WTC11 (cell line): ENCODE measurements at places on chromosomes 6 and 20. TPM values are rescaled to one million over a fixed set of nuclear protein-coding genes. Genes with fewer than 3 reads are reported as not detected.

IPCEF1 gene
- total RNA-seq = 0.25 to 1.3 TPM (median 1.2 TPM) in 3 replicates

MEP1A gene
- total RNA-seq = 0.09 TPM in 1 of 3 replicates, not detected in the others

BCAS4 gene
- 25.8 to 31.0 TPM (median 29.8 TPM) in 3 replicates for total RNA-seq

CRYBG1 gene
- total RNA-seq = 9.1 to 10.1 TPM (median 9.3 TPM) in 3 replicates

HDGFL1 gene
- total RNA-seq = not detected in 3 replicates

PDYN gene
- 0.14 to 0.28 TPM (median 0.21 TPM) in 3 replicates for total RNA-seq

GRCh38 chr20:62979876-62980373 lies 26.8 kb downstream of the BHLHE23 start:
- DNase-seq = no peak

- no peak for DNase-seq
Observed at GRCh38 chr6:109325400-109325801, 56.9 kb downstream of the CD164 start.

GRCh38 chr20:4664691-4665360 lies 56.9 kb upstream of the PRND start:
- DNase-seq = no peak

GRCh38 chr6:10759312-10759839 lies 11.8 kb downstream of the TMEM14B start:
- no peak for DNase-seq

- no peak for DNase-seq
Observed at GRCh38 chr20:5688431-5688972, 61.7 kb upstream of the SHLD1 start.

- DNase-seq = no peak
Observed at GRCh38 chr20:62980380-62980960, 26.3 kb downstream of the BHLHE23 start.

- DNase-seq = no peak
Observed at GRCh38 chr20:63029358-63030121, 22.8 kb upstream of the BHLHE23 start.

- DNase-seq = peak; percentile 45
Observed at GRCh38 chr6:3294921-3295871, 36.4 kb downstream of the PSMG4 start.

DNA sequence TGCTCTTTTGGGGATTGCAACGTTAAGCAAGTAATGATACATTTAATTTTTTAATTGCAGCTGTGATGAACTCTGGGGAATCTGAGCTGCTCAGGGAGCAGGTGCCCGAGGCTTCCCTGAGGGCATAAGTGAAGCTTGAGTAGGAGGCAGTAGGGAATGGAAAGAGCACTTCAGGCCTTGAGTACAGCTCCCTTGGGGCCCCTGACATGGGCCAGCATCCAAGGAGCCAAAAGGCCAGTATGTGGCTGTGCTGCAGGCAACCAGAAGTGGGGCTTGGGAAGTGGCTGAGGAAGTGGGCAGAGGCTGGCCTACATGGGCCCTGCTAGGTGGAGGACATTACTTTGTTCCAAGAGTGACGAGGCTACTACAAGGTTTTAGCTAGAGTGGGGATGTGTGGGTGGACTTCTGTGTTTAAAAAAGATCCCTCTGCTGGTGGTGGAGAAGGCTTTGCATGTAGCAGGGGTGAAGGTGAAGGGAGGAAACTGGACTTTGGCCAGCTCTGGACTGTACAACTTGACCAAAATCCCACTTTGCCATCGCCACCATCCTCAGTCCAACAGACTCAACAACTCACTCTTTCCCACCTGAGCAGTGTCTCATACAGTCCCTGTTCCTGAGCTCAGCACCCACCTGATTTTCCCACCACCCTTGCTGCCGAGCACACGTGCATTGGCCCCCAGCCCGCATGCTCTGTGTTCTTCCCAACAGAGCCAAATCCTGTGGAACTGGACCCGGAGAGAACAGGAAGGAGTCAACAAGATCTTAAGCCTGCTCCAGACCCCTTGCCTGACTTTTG lies 10.9 kb upstream of the ZNF831 start:
- DNase-seq = no peak

DNA sequence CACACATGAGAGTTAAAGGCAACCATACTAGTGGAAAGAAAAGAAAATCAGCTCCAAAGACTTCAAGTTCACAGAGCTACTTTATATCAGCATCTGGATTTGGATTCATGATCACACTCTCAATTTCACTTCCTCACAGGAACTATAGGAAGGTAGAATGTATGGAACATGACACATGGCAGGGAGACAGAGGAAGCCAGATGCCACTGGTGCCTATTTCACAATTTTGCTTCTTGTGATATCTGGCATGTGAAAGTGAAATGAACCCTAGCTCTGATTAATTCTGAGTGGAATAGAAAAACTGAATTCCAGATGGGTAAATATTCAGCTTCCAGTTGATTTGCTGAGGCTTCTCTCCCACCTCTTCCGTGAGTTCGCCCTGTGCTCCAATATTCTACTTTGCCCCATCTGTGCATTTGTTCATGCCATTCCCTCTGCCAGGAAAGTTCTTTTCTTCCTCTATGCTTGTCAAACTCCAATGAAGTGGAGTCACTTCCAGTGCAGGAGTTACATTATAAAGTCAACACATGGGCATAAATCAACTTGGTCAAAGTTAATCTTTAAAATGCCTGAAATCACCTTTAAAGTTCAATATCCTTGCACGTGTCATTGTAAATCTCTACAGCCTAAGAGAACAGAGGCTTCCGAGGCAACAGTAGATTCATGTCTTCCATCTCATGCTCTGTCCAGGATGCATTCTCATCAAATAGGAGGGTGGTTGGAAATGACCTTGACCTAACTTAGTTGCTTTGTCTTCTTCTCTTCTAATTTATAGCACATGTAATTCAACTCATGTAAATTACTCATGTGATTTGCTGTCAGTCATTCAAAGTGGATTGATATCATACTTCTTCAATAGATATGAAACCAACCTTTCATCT lies 275.3 kb downstream of the HIVEP2 start:
- DNase-seq = no peak

DNA sequence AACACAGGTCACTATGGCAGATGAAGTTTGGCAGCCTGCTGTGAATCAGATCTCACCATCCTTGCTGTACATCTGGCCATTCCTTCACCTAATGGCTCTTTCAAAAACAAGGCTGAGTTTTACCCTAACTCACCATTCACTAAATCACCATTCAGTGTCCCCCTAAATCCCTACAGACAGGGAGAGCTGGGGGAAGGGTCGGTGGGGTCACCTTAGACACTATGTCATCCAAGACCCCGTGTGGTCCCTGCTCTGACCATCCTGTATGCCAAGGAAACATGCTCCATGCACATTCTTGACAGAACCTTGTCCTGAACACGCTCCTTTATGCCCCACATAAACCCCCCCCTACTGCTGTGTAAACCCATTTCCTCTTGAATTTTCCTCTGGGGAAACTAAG lies 31.8 kb upstream of the IL17A start:
- no peak for DNase-seq

DNA sequence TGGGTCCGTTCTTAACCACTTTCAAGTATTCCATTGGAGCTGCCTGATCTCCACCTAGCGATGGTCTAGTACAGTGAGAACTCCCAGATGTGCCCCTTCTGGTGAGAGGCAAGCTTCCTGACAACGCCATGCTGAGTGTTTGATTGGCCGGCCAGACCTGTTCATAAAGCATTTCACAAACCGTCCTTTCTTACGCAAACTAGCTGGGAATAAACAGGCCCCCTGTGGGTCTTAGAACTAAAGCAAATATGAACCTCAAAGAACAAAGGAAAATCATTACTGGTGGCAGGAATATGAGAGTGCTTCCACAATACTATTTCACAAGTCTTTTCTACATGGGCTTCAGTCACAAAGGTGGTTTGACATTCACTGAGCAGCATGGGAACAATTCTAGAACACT lies 15.6 kb upstream of the GCNT2 start:
- no peak for DNase-seq

DNA sequence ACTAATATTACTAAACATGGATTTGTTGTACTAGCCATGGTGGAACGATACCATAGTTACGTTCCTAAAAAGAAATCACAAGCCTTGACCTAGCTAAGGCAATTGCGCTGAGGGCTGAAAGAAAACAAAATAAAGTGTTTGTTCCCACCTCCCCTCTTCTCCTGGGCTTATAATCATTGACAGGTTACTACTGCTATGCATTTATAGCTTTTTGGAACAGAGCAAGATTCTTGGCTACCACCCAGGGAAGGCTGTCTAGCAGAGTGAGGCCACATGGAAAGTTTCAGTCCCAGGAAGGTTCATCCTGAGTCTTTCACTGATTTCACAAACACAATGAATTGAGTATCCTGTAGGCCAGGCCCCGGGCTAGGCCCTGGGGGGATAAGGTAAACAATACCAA lies 84.6 kb downstream of the TMEM170B start:
- no peak for DNase-seq

- DNase-seq = no peak
Observed at GRCh38 chr6:2980465-2980855, 9.1 kb upstream of the SERPINB6 start.

DNA sequence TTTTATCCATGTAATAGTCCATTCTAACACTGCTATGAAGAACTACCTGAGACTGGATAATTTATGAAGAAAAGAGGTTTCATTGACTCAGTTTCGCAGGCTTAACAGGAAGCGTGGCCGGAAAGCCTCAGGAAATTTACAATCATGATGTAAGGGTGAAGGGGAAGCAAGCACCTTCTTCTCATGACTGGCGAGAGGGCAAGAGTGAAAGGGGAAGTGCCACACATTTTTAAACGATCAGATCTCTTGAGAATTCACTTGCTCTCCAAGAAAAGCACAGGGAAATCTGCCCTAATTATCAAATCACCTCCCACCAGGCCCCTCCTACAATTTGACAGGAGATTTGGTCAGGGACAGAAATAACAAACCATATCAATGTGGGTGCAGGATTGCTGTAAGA lies 859.7 kb downstream of the EPHA7 start:
- DNase-seq = no peak

DNA sequence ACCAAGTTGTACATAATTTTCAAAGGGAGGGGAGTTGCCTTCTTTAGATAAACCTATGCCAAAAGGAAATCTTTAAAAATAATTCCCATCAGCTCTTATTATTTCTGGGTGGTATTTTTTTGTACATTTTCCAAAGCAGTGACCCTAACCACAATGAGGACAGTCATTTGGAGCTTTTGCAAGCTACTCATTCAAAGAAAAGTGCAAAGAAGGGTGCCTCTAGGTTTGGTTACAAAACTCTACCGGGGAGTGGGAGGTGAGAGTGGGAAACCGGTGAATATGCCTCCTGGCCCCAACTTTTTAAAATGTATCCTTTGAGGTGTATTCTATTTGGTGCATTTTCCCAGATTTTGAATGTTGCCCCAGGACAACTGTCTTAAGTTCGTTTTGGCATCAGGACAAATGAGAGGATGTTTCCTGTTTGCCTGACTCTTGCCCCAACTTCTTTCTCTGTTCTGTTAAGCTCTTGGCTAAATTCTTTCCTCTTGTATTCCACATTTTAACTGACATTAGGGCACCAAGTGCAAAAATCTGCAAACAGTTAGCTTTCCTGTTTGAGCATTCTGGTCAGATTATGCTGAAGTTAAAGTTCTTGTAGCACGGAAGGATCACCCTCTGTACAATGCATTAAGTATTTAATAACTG lies 78.9 kb downstream of the SLX4IP start:
- DNase-seq = no peak

DNA sequence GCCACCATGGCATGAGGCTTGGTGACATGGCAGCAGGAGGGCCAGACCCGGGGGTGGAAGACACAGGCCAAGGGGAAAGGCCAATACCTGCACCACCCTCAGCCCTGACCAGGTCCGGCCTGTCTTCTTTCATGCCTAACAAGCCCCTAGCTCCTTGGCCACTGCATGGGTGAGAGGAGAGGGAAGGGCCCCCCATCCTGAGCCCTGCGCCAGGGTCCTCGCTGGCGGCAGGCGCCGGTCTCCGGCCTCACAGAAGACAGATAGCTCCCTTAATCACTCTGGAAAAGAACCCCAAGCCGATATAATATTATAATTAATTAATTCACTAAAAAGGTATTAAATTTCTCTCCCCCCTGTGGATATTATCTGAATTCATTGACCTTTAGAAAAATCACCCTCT lies 41.4 kb downstream of the MDFI start:
- DNase-seq = no peak

GRCh38 chr6:122432816-122433215 lies 33.4 kb downstream of the HSF2 start:
- no peak for DNase-seq

DNA sequence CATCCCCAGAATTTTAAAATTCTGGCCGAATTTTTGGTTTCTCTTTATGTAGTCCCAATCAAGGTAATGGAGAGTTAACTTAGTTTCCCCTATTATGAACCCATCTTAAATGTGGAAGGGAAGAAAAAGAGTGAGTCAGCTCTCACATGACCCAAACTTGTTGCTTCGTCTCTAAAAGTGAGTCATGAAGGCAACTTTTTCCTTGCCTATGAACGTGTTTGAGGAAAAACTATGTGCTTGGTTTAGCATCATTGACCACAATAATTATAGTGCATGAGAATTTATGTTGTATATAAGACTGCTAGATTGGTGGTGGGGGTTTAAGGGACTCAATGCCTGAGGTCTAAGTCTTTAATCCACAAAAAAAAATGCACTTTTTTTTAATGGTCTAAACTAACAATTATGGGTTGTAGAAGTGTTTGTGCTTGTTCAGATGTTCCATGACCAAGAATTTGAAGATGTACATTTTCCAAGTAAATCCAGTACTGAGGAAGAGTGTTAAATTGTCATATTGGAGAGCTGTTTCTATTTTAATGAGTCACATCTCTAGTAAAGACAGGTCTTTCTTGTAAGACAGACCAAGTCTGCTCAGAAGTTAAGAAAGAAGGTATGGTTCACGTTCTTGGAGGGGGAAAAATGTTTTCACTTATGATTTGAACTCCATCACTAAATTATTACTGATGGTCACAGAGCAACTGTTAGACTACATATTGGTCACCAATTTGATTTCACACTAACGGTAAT lies 409.9 kb upstream of the MARCKS start:
- no peak for DNase-seq

DNA sequence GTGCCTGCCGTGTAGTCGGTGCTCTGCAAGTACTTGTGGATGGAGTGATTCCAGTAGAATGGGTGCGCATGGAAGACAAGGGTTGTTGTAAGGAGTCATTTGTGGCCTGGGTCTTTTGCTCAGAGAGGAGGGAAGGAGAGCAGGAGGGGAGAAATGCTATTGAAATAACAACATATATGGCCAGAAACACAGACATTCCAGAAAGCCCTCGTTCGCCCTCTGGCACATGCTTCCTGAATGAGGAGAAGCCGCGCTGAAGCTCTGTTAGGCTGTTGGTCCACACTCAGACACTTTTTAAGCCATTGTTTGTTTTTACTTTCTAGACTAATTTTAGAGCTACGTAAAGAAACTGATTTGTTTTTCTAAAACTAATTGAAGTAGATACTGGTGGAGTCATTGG lies 107.4 kb downstream of the RPP40 start:
- no peak for DNase-seq

DNA sequence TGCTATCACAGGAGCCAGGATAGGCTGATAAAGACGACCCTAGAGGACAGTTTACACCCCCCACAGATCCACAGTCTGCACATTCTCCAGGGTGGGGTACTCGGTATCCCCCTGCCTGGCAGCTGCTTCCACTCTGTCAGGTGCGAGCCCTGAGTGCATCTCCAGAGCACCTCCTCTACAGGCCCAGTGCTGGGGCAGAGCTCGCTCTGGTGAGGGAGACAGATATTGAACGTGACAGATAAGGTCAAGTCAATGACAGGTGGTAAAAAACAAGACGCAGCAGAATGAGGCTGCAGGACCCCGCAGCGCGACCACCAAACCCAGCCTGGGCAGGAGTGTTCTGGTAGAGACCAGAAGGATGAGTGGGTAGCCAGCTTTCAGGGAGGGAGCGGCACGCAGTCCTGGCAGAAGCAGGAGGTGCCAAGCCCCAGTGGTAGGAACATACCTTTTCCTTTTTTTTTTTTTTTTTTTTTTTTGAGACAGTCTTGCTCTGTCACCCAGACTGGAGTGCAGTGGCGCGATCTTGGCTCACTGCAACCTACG lies 12.4 kb upstream of the MYL9 start:
- DNase-seq = no peak
